ENCODE measurements at places on chromosomes 1 and 21.

- DNase-seq: no peak
Measured at GRCh38 chr1:99266726-99267125, 2.4 kb downstream of the PLPPR4 start.

DNA sequence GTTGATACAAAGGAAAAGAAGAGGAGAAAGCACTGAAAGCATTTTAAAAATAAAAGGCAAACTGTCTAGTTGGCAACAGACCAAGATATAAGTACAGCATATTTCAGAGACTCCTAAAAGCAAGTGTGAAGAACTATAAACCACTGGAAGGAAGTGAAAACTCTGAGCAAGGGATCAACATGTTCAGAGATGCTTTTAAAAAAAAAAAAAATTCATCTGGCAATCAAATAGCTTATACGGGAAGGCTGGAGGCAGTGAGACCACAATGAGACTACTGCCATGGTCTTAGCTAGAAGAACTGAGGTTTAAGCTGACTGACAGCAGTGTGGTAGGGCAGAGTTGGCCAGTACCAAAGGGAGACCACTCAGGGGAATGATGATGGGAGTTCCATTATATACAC lies 124.3 kb downstream of the VAV3 start:
- DNase-seq: no peak

- DNase-seq: no peak
Measured at GRCh38 chr1:244874974-244875579, 10.7 kb upstream of the HNRNPU start.

GRCh38 chr1:15684042-15684461 lies at the start of gene PLEKHM2:
Gene PLEKHM2, plus strand, starts transcription at chr1:15684320. Its CDS starts 239 bp downstream, at chr1:15684559.
- no peak for DNase-seq

DNA sequence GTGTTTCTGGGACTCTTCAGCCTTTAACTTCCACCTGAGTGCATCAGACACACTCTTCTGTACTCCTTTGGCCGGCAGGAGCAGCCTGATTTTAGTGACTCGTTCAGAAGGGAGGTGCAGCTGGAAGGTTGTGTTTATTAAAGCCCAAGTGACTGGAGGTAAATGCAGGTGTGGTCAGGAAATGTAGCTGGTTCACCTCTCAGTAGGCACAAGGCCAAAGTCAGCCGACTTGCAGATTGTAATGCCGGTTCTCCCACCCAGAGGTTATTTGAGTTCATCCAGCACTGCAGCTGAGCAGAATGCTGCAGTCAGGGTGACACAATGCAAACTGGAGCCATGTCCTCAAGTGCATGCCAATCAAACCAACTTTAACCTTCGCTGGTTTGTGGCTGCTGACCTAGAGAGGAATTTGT lies 91.5 kb downstream of the SPATA46 start:
- peak; percentile 79 for DNase-seq

DNA sequence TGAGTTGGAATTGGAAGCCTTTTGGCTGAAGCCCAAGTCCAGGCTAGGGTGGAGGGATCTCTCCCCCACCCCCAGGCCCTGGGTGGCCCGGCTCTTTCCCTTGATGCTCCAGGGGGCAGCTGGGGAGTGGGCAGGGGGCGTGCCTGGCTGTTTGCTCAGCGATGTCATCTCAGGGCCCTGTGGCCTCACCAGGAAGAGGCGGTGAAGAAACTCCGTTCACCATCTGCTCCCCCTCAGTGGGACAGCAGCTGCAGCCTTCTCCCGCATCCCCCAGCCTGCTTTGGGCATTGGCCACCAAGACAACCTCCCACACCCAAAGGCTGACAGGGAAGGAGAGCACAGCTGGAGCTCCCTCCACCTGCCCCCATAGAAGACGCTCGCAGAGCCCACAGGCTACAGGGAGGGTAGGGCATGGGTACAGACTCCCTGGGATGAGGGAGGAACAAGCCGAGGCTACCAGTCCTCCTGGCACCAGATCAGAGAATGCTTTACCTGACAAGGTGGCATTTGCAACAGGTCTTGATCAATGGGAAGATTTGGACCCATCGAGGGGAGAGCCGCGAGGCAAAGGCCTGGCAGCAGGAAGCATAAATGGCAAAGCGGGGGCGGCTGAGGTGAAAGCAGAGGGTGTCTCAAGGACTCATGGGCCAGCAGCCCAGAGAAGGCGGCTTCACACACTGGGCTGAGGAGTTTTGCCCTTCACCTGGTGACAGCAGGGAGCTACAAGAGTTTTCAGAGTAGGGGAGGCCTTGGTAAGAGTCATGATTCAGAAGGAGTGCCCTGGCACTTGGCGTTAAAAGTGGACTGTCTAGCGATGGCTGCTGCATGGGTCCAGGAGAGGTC lies 6.5 kb upstream of the GUCA2A start:
- DNase-seq: no peak

DNA sequence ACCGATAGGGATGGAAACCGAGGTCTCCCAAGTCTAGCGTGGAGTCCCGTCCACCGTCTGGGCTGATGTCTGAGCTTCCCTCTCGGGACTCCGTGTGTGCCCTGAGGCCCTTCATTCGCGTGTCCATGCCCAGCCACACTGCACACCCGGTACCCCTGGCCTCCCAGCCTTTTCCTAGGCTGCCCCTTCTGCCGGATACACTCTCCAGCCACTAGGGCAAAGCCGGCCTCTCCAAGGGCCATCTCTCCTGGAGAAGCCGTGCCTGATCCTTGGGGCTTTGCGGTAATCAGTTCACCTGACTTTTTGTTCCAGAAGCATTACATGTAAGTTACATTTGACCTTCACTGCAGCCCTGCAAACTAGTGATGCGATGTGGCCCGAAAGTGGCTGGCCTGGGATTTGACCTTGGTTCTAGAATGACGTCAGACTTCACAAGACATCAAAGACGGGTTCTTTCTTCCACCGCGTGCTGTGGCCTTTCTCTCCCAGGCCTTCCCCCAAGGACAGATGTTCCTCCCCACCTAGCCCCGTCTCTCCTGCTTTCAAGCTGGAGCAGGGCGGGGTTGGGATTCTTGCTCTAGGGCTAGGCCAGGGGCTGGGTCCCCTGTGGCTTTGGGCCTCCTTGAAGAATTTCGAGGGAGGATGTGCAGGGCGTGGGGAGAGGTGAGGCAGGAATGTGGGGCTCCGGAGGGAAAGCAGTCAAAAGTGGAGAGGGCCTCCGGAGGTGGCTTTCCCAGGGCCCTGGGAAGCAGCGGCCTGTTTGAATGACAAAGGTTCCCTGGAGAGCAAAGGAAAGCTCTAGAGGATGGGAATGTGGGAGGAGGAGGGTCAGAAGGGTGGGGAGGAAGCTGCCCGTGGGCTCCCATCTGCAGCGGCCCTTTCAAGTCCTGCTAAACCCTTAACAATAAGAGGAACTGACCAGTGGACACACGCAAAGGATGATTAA lies 49.7 kb upstream of the SLC2A1 start:
- no peak for DNase-seq

- DNase-seq: no peak
Measured at GRCh38 chr1:171427852-171428471, 57.4 kb upstream of the PRRC2C start.

DNA sequence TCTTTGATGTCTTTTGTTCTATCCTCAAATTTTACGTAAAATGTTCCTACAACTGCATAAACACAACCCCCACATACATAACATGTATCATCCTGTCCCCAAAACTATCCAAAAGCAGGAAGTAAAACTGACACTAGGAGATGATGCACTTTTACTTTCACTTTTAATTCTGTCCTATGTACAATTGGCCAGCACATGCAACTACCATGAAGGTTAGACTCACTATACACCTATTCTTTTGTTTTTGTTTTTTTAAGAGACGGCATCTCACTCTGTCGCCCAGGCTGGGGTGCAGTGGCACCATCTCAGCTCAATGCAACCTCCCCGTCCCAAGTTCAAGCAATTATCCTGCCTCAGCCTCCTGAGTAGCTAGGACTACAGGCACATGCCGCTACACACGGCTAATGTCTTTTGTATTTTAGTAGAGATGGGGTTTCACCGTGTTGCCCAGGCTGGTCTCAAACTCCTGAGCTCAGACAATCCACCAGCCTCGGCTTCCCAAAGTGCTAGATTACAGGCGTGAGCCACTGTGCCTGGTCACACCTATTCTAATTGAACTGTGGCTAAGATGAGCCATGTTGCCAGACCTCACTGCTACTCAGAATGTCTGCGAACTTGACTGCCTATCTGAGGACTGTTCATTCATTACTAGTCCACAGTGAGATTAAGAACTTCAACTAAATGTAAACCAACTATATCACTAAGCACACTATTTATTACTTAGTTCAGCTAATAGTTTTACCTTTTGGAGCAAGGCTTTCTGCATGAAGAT lies 48.0 kb downstream of the TOR3A start:
- DNase-seq: no peak

DNA sequence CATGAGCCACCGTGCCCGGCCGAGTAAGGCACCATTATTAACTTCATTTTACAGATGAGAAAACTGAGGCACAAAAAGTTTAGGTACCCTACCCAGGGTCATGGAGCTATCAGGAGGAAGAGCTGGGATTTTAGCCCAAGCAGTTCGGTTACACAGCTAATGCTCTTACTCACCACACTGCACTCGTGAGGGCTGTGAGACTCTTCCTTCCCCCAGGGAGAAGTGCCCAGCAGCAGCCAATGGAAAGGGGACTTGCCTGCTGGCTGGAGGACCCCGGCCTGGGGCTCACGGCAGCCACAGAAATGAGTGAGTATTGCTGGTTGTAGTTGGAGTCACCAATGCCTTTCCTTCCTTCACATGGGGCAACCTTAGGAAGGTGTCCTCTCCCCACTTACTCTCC lies 5.2 kb upstream of the CSF1 start:
- DNase-seq: no peak

DNA sequence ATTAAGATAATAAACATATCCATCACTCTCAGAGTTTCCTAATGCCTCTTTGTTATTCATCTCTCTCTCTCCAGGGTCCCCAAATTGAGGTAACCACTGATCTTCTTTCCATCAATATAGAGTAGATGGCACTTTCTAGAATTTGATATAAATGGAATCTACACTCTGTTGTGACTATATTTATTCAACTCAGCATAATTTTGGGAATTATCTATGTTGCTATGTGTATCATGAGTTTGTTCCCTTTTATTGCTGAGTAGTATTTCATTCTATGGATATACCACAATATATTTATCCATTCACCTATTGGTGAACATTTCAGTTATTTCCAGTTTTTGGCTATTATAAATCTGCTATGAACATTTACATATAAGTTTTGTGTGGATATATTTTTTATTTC lies 230.7 kb downstream of the HLX start:
- DNase-seq: no peak

GRCh38 chr1:34360574-34360973 lies 183.9 kb downstream of the C1orf94 start:
- DNase-seq: peak; percentile 22

DNA sequence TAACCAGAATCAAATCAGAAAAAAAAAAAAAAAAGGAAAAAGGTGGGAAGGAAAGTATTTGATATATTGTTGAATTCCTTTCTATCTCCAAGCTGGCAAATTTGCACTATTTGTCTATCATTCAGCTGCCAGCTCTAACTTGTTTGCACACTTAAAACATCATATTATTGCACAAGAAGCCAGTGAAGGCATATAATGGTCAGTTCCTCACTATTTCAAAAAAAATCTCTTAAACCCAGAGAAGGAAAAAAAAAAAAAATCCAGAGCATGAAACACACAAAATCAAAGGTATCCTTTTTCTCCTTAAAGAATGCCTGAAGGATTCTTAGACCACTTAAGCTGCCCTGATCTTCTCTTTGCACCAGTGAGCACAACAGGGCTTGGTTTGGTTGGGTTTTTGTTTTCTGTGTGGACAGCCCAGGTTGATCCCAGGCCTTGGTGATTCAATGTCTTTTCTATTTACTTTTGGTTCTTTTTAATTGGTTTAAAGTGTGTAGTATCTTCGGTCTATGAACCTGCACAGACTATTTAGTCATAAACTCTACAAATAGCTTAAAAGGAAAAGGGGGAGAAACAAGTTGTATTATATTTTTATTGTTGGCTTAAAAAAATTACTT lies 40.2 kb downstream of the DUSP10 start:
- DNase-seq: no peak

Measured in epithelial cell of prostate (primary cell).